ENCODE measurements at places on chromosomes 12 and 14. TPM values are rescaled to one million over a fixed set of nuclear protein-coding genes. Genes with fewer than 3 reads are reported as not detected.

GRCh38 chr14:76829013-76829365, 2.8 kb downstream of the LRRC74A start:
- H3K4me3 ChIP-seq: no peak overlapping the region
- no peaks in the 10 kb centered on the region for H3K36me3 ChIP-seq
- DNase-seq: no peak
- no peak overlapping the region for H3K27ac ChIP-seq
- peaks cover 2% of the 10 kb centered on the region for H3K27me3 ChIP-seq
- no peaks in the 10 kb centered on the region for H3K4me1 ChIP-seq

The TAS2R43 gene
- 0.76 TPM for total RNA-seq

The TMPRSS12 gene
- not detected for total RNA-seq

DNA sequence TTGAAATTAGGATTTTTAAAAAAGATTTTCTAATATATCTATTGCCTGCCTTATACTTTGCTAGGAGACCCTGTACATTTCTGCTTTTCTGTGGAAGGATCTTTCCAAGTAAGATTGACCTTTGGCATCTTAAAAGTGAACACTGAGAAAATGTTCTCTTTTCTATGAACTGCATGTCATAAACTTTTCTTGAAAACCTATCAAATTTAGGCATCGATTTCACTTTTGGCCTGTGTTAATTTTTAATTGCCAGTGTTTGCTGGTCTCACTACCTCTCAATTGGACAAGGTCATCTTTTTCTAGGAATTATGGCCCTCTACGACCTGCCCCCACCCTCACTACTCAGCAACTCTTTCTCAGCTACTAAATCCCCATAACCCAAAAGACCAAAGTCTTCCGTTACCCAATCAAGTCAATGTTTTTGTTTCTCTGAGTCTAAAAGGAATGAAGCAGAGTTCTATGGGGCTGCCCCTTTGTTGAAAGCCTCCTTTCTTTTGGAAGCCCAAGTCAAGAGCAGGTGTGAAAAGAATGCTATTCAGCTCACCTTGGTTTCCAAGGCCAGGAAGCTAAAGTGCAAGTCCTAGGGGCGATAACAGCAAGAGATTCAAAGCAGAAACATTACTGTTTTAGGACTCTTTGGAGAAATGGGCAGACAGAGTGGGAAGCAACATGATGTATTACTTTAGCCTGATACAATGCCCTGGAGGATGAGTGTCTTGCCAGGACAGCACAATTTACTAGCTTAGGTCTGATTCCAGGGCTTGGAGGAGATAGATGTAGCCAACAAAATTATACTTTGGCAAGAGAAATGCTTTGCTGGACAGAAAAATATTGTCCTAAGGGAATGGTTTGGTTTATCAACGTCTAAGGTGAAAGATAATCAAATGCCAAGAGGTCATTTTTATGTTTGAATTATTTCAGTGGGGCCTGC, 55.0 kb downstream of the IGF1 start:
- peaks cover 15% of the 10 kb centered on the region for H3K4me1 ChIP-seq
- H3K4me3 ChIP-seq: no peak overlapping the region
- DNase-seq: no peak
- H3K36me3 ChIP-seq: no peaks in the 10 kb centered on the region

GRCh38 chr14:93707475-93707874, 80.8 kb downstream of the PRIMA1 start:
- H3K4me3 ChIP-seq: no peak overlapping the region
- DNase-seq: no peak
- H3K4me1 ChIP-seq: no peaks in the 10 kb centered on the region
- no peaks in the 10 kb centered on the region for H3K27me3 ChIP-seq

- H3K27ac ChIP-seq: no peak overlapping the region
- no peaks in the 10 kb centered on the region for H3K4me1 ChIP-seq
- H3K36me3 ChIP-seq: no peaks in the 10 kb centered on the region
- no peak overlapping the region for H3K4me3 ChIP-seq
These were observed 89.7 kb downstream of the PIWIL1 start for GRCh38 chr12:130427381-130427887.

DNA sequence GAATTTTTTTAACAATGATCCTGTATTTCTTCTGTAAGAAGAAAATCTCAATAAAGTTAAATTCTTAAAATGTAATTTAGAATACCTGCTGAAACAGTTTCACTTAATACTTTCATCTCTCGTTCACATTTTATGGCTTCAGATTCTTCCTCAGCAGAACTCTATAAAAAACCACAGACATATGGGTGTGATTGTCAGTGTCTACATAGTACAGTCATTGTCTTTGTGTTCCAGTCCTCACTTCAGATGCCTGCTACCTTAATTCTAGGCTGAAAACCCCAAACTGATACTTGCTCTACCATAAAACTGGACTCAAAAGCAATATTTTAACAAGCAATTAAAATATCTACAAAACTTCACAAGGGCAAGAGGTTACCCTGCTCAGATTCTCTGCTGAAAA, 71.8 kb downstream of the DNAI7 start:
- H3K27ac ChIP-seq: no peak overlapping the region
- no peaks in the 10 kb centered on the region for H3K36me3 ChIP-seq
- no peak overlapping the region for H3K4me3 ChIP-seq
- H3K4me1 ChIP-seq: no peaks in the 10 kb centered on the region
- no peaks in the 10 kb centered on the region for H3K27me3 ChIP-seq

GRCh38 chr14:99441157-99441870, 39.3 kb downstream of the SETD3 start:
- H3K4me1 ChIP-seq: peaks cover 25% of the 10 kb centered on the region
- H3K36me3 ChIP-seq: peaks cover 32% of the 10 kb centered on the region
- H3K27ac ChIP-seq: peak overlapping the region; percentile 37

- no peak overlapping the region for H3K27ac ChIP-seq
- H3K4me1 ChIP-seq: peaks cover 58% of the 10 kb centered on the region
- no peak overlapping the region for H3K4me3 ChIP-seq
- H3K36me3 ChIP-seq: peaks cover 28% of the 10 kb centered on the region
These were observed 2.1 kb downstream of the CBX5 start for GRCh38 chr12:54277823-54278276.

GRCh38 chr12:87427770-87428169, 601.4 kb downstream of the C12orf50 start:
- H3K4me3 ChIP-seq: no peak overlapping the region
- no peaks in the 10 kb centered on the region for H3K36me3 ChIP-seq
- H3K27ac ChIP-seq: no peak overlapping the region
- H3K4me1 ChIP-seq: no peaks in the 10 kb centered on the region
- H3K27me3 ChIP-seq: no peaks in the 10 kb centered on the region
- no peak for DNase-seq

GRCh38 chr14:51776102-51776894, 84.1 kb upstream of the GNG2 start:
- H3K4me1 ChIP-seq: peaks cover 9% of the 10 kb centered on the region
- H3K27ac ChIP-seq: no peak overlapping the region
- no peaks in the 10 kb centered on the region for H3K36me3 ChIP-seq
- no peak for DNase-seq

The CLECL1 gene
- total RNA-seq: 9.1 TPM

DNA sequence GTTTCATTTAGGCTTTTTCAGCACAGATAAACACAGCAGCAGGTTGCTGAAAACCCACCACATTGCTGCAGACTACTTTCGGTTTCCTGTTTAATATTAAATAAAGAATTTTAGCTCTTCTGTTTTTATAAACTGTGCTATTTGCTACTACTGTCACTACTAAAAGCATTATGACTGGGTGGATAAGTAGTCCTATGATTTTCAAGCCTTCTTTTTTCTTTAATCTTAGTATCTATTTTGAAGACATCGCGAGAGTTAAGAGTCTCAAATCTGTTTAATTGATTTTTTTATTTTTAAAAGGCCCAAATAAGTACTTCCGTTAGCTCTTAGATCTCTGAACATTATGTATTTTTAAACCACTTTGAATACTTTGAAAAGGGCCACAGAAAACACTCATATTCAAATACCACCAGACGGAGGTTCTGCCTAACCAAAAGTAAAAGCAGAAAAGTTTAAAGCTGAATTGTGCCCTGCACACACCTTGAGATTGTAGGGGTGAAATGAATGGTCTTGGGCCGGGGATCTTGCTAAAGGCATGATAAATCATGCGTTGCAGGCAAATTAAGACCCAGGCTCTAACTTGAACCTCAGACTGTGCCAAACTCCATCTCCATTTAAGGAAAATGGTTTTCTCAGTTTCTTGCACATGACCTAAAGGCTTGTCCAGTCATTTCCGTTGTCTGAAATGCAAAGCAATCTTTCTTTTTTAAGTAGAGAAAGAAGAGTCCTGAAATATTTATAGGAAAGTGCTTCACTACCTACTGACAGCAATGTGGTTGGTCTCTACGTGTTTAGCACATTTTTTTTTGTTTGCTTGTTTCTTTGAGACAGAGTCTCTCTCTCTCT, 13.6 kb upstream of the FOXN3 start:
- DNase-seq: peak; percentile 42
- peak overlapping the region; percentile 79 for H3K4me3 ChIP-seq
- H3K27ac ChIP-seq: peak overlapping the region; percentile 85
- peaks cover 9% of the 10 kb centered on the region for H3K36me3 ChIP-seq

The KRT71 gene
- total RNA-seq: not detected

GRCh38 chr12:15868186-15868585, 14.0 kb upstream of the STRAP start:
- H3K4me3 ChIP-seq: no peak overlapping the region
- peaks cover 8% of the 10 kb centered on the region for H3K4me1 ChIP-seq
- no peak for DNase-seq
- H3K36me3 ChIP-seq: no peaks in the 10 kb centered on the region
- H3K27me3 ChIP-seq: peaks cover 26% of the 10 kb centered on the region
- H3K27ac ChIP-seq: no peak overlapping the region

DNA sequence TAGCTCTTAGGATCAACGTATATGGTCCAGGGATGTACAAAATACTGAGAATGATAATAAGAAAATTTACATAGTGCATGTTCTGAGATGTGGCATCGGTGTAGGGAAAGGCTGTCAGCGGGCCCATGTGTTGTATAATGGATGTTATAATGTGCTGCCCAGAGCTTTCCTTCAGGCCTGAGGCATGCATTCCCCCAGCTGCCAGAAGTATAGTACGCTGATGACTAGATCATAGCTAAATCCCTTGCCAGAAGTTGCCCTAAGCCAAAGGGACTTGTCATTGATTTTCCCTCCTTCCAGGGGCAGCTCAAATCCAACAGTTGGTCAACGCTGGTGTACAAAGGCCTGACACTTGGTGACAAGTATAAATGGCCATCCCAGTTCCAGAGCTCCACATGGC, 6.5 kb upstream of the OR11G2 start:
- no peak overlapping the region for H3K27ac ChIP-seq
- no peaks in the 10 kb centered on the region for H3K4me1 ChIP-seq
- peaks cover 8% of the 10 kb centered on the region for H3K27me3 ChIP-seq
- H3K36me3 ChIP-seq: no peaks in the 10 kb centered on the region
- no peak for DNase-seq

- H3K4me3 ChIP-seq: no peak overlapping the region
- no peak overlapping the region for H3K27ac ChIP-seq
- peak; percentile 11 for DNase-seq
- no peaks in the 10 kb centered on the region for H3K36me3 ChIP-seq
These were observed 147.6 kb downstream of the PAH start for GRCh38 chr12:102769323-102769916.

The REP15 gene
- total RNA-seq: 1.4 TPM

The C12orf54 gene
- not detected for total RNA-seq

DNA sequence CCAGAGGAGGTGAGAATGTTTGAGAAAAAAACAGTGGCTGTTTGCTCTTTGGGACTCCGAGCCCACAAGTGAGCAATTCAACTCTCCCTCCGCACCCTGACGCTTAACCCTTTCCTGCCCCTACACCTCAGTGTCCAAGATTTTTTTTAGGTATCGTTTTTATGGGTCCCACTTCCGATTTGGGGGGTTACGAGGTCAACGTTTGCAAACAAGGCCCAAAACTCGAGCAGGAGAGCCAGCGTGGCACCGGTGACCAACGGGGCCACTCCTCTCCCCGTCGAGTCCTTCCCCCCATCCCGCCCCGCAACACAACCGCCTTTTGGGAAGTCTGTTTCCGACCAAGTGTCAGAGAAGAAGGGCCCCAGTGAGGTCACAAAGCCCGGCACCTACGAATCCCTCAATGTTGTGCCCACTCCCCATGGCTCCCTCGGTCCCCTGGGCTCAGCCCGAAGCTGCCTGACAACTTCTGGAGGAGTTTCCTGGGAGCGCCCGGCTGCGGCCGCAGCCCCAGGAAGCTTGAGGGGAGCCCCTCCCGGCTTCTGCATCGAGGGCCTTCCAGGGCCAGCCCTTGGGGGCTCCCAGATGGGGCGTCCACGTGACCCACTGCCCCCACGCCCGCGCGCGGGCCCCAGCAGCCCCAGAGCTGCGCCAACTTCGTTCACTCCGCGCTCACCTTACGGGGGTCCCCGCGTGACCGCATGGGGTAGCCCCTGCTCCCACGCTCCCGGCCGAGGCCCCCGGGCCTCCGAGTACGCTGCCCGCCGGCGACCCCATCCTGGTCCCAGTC, 1.2 kb downstream of the CDK2AP1 start:
- no peak for DNase-seq
- peaks cover 9% of the 10 kb centered on the region for H3K4me1 ChIP-seq
- no peaks in the 10 kb centered on the region for H3K36me3 ChIP-seq
- peaks cover 5% of the 10 kb centered on the region for H3K27me3 ChIP-seq
- H3K27ac ChIP-seq: peak overlapping the region; percentile 74

- H3K36me3 ChIP-seq: peaks cover 10% of the 10 kb centered on the region
- H3K27me3 ChIP-seq: no peaks in the 10 kb centered on the region
- peak overlapping the region; percentile 52 for H3K27ac ChIP-seq
- H3K4me3 ChIP-seq: peak overlapping the region; percentile 96
- peaks cover 62% of the 10 kb centered on the region for H3K4me1 ChIP-seq
These were observed 2.4 kb downstream of the SH2B3 start for GRCh38 chr12:111408116-111408440.

- H3K4me1 ChIP-seq: no peaks in the 10 kb centered on the region
- no peak for DNase-seq
- H3K36me3 ChIP-seq: no peaks in the 10 kb centered on the region
- H3K27ac ChIP-seq: no peak overlapping the region
These were observed 395.0 kb downstream of the EGLN3 start for GRCh38 chr14:33555710-33556350.

The BBOF1 gene
- 0.51 TPM for total RNA-seq

The DNAI7 gene
- total RNA-seq: 0.23 TPM

The OVCH1 gene
- not detected for total RNA-seq

GRCh38 chr12:90030726-90031125, 322.1 kb upstream of the ATP2B1 start:
- peaks cover 10% of the 10 kb centered on the region for H3K4me1 ChIP-seq
- no peak overlapping the region for H3K27ac ChIP-seq
- no peaks in the 10 kb centered on the region for H3K36me3 ChIP-seq
- no peaks in the 10 kb centered on the region for H3K27me3 ChIP-seq

- no peak for DNase-seq
- no peak overlapping the region for H3K4me3 ChIP-seq
- H3K36me3 ChIP-seq: no peaks in the 10 kb centered on the region
- H3K4me1 ChIP-seq: no peaks in the 10 kb centered on the region
These were observed 150.1 kb upstream of the LRIG3 start for GRCh38 chr12:59070322-59070933.

DNA sequence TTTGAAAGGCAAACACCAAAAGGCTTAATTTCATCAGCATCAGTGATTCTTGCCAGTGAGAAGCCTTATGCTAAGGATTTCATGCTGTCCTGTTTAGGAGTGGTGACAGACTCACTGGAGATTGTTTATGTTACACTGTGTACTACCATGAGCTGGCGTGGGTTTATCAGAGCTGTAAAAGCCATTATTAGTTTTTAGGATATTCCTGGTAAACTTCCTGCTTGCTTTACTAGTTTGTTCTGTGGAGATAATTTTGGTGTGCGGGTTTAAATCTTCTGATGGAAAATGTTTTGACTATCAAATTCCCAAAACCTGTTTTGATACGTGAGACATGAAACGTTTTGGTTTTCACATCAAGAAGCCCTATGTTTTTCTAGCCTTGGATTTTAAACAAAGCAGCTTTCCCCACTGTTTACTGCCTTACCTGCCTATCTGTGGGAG, 15.2 kb downstream of the PPFIBP1 start:
- no peak overlapping the region for H3K27ac ChIP-seq
- peaks cover 1% of the 10 kb centered on the region for H3K27me3 ChIP-seq
- peaks cover 49% of the 10 kb centered on the region for H3K4me1 ChIP-seq

- no peak overlapping the region for H3K27ac ChIP-seq
- no peaks in the 10 kb centered on the region for H3K4me1 ChIP-seq
- no peak for DNase-seq
These were observed 104.1 kb downstream of the VEZT start for GRCh38 chr12:95321516-95322246.
